ENCODE measurements at places on chromosomes 13 and 19.
A peak's percentile ranks its signal among the peaks of the same experiment; 100 is the strongest.

DNA sequence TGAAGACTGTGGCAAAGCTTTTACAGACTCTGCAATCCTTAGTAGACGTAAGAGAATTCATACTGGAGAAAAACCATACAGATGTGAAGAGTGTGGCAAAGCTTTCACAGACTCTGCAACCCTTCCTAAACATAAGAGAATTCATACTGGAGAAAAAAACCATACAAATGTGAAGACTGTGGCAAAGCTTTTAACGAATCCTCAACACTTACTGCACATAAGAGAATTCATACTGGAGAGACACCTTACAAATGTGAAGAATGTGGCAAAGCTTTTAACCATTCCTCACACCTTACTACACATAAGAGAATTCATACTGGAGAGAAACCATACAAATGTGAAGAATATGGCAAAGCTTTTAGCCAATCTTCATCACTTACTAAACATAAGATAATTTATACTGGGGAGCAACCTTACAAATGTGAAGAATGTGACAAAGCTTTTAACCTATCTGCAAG lies 50.1 kb upstream of the ZNF98 start:
- no peak for DNase-seq

DNA sequence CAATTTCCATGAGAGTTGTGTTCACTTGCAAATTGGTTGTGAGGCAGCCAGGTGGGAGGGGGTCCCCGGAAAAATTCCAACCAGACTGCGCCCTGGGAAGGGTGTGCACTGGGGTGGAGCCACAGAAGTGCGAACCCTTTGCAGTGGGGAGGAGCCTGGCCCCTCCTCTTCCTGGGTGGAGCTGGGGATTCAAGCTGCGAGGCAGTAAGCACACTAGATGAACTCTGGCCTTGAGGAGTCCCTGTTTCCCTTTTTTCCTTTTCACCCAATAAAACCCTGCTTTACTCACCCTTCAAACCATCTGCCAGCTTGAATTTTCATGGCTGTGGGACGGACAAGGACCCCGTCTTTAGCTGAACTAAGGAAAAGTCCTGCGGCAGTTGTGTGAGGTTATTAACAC lies 31.0 kb upstream of the MBNL2 start:
- DNase-seq: no peak

- DNase-seq: no peak
Observed at GRCh38 chr19:1487576-1488281, 2.4 kb downstream of the PCSK4 start.

DNA sequence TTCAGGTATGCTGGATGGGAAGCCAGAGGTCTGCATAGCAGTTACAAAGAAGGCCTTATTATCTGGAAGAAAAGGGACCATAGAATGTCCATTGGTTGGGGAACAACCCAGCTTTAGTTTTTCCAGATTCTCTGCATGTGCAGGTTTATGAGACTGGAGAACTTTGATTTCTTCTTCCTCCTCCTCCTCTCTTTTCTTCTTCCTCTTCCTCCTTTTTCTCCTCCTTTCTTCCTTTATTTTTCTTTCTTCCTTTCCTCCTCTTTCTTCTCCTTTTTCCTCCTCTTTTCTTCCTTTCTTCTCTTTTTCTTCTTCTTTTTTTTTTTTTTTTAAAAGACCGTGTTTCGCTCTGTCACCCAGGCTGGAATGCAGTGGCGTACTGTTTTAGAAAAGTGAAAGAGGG lies 30.9 kb downstream of the EPN1 start:
- no peak for DNase-seq

DNA sequence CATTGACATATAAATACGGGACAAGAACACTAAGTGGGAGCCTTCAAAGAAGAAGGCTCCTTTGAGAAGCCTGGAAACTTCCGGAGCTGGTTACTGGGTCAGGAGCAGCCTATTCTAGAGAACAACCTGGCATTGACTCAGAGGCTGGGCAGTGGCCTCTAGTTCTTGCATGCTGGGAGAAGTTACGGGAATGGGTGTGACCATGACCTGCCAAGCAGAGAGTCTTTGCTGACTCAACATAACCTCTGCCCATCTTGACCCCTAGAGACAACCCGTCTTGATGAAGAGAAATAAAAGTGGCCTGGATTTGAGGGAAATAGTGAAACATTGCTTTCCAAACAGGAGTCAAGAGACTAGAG lies 21.0 kb downstream of the STARD13 start:
- DNase-seq: no peak

GRCh38 chr19:57088133-57088532 lies 31.7 kb upstream of the USP29 start:
- no peak for DNase-seq

DNA sequence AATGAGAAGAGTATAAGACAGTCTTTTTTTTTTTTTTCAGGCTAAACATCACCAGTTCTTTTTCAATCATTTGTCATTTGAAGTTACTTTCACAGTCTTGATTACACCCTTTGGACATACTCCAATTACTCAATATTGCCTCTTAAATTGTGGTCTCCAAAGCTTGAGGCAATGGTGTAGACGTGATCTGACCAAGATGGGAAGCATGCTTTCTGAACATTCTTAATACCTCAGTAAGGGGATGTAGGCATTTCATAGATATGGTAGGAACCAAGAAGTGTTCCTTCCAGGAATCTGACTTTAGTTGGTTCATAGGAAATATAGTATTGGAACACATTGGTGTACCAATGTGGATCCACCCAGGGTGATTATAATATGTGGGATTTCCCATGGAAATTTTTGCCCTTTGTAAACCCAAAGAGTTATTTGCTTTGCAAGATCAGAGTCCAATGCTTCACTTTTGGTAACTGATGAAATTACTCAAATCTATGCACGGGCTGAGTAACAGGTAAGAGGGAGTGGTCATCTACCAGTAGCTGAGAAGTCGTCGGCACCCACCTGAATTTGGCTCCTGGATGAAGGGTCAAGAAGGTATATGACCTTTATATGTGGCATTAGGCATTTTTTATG lies 62.2 kb downstream of the ERCC5 start:
- no peak for DNase-seq

- no peak for DNase-seq
Observed at GRCh38 chr19:33240181-33240771, 14.6 kb upstream of the SLC7A10 start.

DNA sequence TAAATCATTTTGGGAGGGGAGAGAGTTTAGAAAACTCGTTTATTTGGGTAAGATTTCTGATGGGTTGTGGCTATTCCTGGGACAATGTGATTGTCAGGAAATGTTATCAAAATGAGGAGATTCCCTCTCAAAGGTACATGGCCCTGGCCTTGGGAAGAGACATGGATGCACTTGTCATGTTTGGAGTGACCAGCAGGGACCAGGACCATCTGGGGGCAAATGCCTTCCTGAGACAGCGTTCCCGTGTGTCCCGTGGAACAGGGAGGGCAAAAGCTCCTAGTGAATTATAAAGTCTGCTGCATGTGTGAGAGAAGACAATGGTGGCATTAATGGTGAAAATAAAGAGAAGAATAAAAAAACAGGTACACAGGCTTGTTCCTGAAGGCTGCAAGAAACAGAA lies 317.3 kb downstream of the ZNF536 start:
- DNase-seq: no peak

GRCh38 chr13:106163426-106163825 lies 372.0 kb downstream of the EFNB2 start:
- DNase-seq: no peak

GRCh38 chr13:50379584-50379983 lies 364.3 kb downstream of the KCNRG start:
- no peak for DNase-seq

GRCh38 chr13:62482351-62482750 lies 1066.7 kb upstream of the PCDH20 start:
- DNase-seq: peak; percentile 16

- no peak for DNase-seq
Observed at GRCh38 chr19:49678985-49679770, 2.1 kb downstream of the PRMT1 start.

- no peak for DNase-seq
Observed at GRCh38 chr19:33358408-33358807, 15.1 kb upstream of the CEBPG start.

GRCh38 chr13:51276636-51277035 lies 54.4 kb downstream of the FAM124A start:
- DNase-seq: no peak

DNA sequence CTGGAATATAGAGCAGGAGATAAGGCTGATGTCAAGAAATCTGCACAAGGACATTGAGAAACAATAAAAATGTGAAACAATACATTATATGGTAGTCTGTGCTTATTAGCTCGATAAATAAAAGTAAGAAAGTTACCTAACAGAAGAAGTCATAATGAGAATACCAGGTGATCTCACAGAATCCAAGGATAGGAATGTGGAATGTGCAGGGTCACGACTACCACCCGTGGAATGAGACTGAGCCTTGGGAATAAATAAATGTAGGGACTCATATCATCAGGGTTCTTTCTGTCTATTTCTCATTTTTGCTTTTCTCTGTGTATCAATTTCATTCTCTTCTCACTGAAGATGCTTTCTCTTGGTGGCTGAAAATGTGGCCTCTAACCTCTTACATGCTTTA lies 26.0 kb upstream of the KBTBD7 start:
- DNase-seq: no peak

- no peak for DNase-seq
Observed at GRCh38 chr13:28849441-28849840, 29.3 kb downstream of the MTUS2 start.

DNA sequence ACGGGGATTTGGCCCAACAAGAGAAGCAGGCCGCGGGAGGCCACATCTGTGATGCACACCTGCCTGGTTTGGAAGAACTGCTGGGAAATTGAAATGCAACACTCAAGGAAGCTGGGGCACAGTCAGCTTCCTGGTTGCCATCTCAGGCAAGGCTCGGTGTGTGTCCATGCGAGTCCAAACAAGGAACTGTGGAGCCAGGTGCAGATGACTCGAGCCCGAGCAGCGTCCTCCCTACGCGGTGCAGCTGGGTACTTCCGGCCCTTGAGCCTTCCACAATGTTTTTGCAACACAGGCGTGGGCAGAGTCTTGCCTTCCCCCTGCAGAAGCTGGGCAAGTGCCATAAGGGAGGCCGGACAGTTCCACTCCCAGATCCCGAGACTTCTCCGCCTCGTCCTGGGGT lies 94.6 kb downstream of the CRYL1 start:
- DNase-seq: no peak

- DNase-seq: no peak
Observed at GRCh38 chr19:29596080-29596727, 9.9 kb upstream of the POP4 start.

DNA sequence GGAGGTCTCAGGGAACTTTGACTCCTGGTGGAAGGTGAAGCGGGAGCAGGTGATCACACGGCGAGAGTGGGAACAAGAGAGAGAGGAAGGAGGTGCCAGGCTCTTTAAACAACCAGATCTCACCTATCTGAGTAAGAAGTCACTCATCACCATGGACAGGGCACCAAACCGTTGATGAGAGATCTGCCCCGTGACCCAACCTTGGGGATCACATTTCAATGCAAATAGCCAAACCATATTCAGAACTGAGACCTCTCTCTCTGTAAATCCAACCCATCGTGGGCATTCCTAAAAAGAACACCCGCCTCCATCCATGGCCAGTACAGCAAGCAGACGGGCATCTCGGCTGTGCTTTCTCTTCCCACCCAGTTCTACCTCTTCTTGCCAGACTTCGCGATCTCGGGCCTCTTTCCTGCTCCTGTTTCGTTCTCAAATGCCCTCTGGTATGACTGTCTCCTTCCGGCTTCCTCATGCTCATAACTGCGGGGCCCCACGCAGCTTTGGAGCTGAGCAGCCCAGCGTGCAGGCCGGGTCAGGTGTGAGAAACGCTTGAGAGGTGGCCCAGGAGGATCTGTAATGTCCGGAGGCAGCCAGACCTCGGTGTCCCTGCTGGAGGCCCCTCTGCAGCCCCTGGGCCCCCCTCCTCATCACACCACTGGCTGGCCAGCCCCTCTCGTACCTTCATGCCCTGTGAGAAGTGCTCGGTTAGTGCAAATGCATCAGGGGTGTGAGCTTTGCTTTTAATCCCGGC lies 97.0 kb upstream of the GPR183 start:
- DNase-seq: no peak

DNA sequence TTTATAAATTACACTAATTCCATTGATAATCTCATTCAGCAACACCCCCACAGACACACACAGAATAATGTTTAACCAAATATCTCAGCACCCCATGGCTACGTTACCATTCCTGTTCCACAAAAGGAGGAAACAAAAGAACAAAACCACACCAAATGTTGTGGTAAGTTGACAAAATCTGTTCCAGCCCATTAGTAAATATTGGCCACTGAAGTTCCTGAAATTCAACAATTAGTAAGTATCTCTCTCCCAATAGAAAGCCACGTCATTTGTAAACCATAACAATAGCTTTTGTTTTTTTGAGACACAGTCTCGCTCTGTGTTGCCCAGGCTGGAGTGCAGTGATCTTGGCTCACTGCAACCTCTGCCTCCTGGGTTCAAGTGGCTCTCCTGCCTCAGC lies 2.3 kb upstream of the FCAR start:
- DNase-seq: no peak

GRCh38 chr19:8084152-8084551 lies 31.6 kb downstream of the CCL25 start:
- DNase-seq: no peak

GRCh38 chr13:103862525-103862924 lies 796.3 kb upstream of the SLC10A2 start:
- DNase-seq: no peak

GRCh38 chr13:49844181-49844580 lies 51.7 kb upstream of the KPNA3 start:
- DNase-seq: no peak

- DNase-seq: no peak
Observed at GRCh38 chr13:30846866-30847265, 59.2 kb upstream of the MEDAG start.

DNA sequence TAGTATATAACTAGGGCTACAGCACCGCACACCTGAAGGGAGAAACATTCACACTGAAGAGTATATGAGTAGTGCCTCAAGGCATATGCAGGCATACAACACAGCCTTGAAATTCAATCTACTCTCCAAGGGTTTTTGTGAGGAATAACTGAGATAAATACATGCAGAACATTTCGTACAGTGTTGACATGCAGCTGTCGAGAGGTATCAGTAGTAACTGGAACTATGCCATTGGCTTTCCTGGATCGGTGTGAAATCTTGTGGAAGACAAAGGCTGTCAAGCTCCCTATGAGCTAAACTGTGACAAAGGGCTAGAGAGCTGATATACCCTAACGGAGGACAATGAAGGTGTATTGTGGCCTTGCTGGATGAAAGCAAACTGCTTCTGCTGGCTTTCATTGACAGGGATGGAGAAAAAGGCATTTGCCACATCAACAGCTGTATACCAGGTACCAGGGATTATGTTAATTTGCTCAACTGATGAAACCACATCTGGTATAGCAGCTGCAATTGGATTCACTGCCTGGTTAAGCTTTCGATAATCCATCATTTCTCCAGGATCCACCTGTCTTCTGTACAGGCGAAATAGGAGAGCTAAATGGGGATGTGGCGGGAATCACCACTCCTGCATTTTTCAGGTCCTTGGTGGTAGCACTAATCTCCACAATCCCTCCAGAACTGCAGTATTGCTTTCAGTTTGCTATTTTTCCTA lies 16.3 kb downstream of the MTRF1 start:
- DNase-seq: no peak

DNA sequence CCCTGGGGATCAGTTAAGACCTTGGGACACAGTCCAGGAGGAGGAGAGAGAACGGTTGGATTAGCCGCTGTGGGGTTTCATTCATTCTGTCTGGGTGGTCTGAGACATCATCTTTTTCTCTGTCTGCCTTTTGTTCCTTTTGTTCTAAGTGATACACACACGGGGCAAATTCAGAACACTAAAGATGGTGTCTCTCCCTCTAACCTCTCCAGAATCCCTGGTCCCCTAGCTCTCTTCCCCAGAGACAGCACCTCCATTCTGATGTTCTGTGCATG lies 5.0 kb downstream of the BICRA start:
- no peak for DNase-seq
